ENCODE measurements at places on chromosomes 2 and 18.

- DNase-seq, result no peak
Observed at GRCh38 chr2:158725441-158725891, 69.7 kb upstream of the DAPL1 start.

- DNase-seq, result no peak
Observed at GRCh38 chr2:240433973-240434727, 1.3 kb upstream of the GPC1 start.

GRCh38 chr18:58862851-58863538 lies 1.7 kb upstream of the ZNF532 start:
- no peak for DNase-seq

- no peak for DNase-seq
Observed at GRCh38 chr2:182066400-182067087, 80.9 kb downstream of the PPP1R1C start.

- DNase-seq, result peak; percentile 56
Observed at GRCh38 chr2:25063876-25064660, 22.2 kb downstream of the EFR3B start.

DNA sequence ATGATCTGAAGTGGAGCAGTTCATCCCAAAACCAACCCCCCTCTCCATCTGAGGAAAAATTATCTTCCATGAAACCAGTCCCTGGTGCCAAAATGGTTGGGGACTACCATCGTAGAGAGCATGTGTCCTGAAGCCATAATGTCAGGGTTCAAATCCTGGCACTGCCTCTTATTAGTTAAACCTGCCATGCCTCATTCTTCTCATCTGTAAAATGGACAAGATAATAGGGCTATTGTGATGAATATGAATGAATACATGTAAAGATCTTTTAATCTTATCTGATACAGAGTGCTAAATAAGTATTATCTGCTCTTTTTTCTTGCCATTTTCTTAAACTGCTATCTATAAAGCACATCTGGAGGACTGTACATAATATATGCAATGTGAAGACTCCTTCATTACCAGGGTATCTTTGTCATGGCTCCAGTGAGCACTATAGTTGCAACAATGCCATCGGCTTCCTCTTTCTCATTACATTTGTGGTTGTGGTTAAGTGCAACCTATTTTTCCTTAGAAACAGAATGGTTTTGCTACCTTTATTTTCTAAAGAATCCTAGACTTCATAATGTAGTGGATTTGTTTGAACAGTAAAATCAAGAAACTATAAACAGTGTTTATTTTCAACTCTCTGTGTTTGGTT lies 27.0 kb downstream of the MFSD6 start:
- DNase-seq, result no peak

- peak; percentile 80 for DNase-seq
Observed at GRCh38 chr2:178414266-178415247, 36.4 kb downstream of the PRKRA start.

- no peak for DNase-seq
Observed at GRCh38 chr18:2471523-2471922, 99.8 kb downstream of the METTL4 start.

DNA sequence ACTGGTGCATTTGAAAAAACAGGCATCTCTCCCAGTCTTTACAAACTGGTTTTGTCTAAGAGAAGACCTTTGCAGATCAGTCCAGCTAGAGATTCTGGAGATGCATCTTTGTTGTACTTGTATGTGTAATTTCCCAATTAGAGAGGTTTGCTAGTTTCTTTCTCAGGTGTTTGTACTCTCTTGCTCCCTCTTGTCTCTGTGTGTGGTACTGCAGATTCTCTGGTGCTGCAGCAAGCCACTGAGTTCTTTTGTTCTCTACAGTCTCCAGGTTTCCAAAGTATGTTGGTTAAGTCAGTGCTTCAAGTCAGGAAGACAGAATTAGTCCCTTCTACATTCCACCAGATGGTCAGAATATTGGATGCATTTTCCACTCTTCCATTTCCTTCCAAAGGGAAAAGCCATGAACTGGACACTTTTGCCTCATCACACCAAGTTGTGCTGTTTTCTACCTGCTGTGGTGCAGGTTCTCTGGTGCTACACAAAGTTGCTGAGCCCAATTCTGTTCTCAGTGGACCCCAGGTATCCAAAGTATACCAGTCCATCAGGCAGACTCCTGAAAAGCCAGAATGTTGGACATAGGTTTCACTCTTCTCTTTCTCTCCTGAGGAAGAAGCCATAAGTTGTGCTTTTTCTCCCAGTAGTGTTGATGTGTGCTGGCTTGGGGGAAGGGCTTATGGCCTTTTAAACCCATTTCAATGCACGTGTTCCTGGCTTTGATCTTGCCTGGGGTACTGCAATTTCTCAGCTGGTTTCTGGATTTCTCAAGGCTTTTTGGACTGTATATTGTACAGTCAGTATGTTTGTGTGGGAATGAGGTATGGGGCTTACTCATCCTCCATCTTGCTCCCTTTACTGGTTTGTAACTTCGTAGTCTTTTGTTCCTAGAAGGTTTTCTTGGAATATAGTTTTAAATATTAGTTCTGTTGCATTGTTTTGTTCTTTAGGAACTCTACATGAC lies 29.8 kb downstream of the EPC2 start:
- DNase-seq, result no peak

GRCh38 chr2:170770606-170771420 lies 635 bp downstream of the ERICH2 start:
- peak; percentile 70 for DNase-seq

- DNase-seq, result no peak
Observed at GRCh38 chr18:42038936-42039335, 83.9 kb downstream of the PIK3C3 start.

DNA sequence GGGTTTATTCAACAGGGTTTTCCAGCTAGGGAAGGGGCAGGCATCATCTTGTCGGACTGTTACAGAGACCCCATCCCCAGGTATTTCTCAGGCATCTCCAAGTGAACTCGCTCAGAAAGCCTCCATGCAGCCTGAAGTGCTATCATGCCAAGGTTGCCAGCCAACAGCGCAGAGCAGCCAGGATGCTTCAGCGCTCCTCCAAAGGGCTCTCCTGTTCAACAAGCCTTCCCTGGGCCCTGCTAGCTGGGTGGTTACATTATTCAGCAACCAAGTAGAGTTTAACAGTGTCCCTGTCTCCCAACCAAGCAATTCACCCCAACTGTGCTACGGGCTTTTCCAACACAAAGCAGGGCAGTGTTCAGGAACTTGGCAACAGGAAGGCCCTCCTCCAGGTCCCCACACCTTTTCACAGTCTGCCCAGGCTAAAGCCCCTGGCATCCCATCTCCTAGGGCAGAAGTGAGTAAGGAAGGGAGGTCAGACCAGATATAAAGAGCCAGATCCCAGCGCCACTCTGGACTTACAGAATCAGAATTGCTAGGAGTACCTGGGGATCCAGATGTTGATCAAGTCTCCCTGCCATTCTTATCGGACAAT lies 52.9 kb downstream of the ZBTB7C start:
- DNase-seq, result no peak

GRCh38 chr2:122433123-122433754 lies 677.8 kb downstream of the TSN start:
- no peak for DNase-seq

GRCh38 chr2:109028277-109028676 lies 39.3 kb upstream of the EDAR start:
- no peak for DNase-seq

GRCh38 chr2:95023222-95023597 lies 2.3 kb upstream of the MAL start:
- DNase-seq, result no peak

DNA sequence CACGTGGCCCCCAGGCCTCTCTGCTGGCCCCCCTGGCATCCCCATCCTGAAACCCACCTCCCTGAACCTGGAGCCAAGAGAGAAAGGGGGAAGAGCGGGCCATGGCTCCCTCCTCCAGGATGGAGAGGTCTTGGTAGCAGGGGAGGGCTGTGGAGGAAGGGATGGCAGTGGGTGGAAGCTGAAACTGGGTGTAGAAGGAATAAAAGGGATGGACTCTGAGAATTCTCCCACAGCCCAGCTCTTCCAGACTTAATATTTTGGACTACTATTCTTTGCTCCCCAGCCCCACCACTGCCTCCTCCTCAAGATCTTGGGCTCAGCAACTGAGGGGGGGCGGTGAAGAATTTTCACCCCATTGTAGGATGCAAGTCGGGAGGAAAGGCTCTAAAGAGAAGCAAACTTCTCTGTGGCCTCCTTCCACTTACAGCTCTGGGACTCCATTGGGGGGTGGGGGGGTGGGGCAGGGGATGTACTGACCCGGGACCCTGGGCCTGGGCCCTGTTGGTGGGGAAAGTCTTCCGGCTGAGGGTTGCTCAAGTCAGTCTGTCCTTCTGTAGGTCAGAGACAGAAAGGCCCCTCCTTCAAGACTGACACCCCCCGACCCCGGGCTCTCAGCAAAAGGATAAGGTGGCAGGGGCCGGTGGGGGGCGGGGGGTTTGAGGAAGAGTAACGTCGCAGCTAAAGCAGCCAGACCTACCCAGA lies 501 bp downstream of the TNS1 start:
- no peak for DNase-seq

- no peak for DNase-seq
Observed at GRCh38 chr18:33014060-33014796, 241.4 kb upstream of the KLHL14 start.

GRCh38 chr2:226839951-226840350 lies 4.1 kb downstream of the RHBDD1 start:
- no peak for DNase-seq

- no peak for DNase-seq
Observed at GRCh38 chr2:162184359-162184758, 32.3 kb upstream of the GCG start.

GRCh38 chr2:128197059-128197458 lies 106.1 kb downstream of the UGGT1 start:
- DNase-seq, result no peak

DNA sequence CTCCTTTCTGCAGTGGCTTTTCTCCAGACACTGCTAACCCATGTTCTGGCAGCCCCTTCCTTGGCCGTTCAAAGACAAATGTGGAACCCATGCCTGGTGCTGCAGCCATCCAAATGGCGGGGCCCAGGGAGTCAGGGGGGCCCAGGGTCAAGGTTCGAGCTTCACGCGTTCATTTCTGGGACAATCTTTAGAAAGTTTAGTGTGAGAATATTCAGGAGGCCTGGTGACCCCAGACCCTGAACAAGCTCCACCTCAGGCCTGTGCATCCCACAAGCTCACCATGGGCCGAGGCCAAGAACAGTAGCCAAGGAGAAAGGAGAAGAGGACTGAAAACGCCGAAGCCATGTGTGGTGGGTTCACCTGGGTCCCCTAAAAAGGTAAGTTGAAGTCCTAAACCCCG lies 54.4 kb downstream of the ANKMY1 start:
- DNase-seq, result no peak

DNA sequence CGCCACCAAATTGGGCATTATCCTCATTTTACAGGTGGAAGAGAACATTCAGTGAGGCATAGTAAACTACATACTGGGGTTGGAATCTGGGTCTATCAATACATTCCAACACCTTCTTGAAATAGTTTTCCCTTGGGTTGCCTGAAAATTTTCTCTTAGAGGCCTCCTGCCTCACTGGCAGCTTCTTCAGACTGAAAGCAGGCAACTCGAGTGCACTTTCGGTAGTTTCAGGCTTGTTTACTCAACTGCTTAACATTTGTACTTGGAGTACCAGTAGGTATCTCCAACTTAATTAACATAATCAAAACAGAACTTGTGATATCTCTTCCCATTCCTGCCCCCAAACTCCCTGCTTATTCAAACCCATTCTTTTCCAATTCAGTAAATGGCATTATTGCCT lies 36.2 kb upstream of the C2orf74 start:
- DNase-seq, result no peak

DNA sequence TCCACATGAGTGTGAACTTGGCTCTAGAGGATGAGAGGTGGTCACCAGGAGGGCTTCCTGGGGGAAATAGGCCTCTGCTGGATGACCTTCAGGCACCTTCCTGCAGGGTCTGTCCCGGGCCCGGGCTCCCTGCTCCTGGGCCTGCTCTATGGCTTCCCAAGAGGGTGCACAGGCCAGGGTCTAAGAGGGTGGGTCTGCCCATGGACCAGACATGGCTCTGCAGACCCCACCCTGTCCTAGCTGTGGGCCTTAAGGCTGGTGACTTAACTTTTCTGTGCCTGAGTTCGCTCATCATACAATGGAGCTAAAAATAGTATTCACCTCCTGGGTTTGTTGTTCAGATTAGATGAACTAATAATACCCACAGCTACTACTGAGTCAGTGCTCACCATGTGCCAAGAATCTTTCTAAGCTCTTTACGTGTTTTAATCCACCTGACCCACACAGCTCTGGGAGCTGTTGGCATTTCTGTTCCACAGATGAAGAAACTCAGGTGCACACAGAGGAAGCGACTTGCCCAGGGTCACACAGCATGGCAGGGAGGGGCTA lies 14.4 kb downstream of the INHBB start:
- no peak for DNase-seq

GRCh38 chr2:24164416-24164973 lies 10.4 kb upstream of the FAM228A start:
- DNase-seq, result no peak

- DNase-seq, result no peak
Observed at GRCh38 chr2:241777170-241777685, 606 bp downstream of the GAL3ST2 start.

- no peak for DNase-seq
Observed at GRCh38 chr2:85534881-85535280, 4.1 kb upstream of the MAT2A start.

GRCh38 chr2:138787053-138787666 lies 7.0 kb upstream of the NXPH2 start:
- no peak for DNase-seq

DNA sequence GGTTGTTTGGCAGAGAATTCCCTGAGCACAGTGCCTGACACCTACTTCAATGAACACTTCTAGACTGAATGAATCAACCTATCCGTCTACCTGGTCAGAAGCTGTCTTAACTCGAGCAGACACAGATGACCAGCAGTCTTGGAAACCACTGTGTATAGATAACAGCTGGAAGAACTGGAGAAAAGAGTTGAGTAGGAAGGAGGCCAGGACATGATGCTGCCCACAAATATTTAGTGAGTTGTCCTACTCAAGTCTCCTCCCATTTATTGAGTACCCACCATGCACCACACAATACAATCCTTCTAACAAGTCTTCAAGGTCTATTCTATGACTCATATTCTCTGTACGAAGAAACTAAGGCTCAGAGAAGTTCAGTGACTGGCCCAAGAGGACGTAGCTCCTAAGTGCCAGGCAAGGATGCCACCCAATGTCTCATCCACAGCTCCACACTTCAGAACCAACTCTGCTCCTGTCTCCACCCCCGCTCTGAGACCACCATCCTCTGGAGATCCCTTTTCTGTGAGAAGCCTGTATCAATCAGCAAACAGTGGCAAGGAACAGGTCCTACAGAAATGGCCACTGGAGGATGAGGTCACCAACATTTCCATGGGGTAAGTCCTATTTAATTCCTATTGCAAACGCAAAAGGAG lies 62.2 kb downstream of the GALNT14 start:
- no peak for DNase-seq

DNA sequence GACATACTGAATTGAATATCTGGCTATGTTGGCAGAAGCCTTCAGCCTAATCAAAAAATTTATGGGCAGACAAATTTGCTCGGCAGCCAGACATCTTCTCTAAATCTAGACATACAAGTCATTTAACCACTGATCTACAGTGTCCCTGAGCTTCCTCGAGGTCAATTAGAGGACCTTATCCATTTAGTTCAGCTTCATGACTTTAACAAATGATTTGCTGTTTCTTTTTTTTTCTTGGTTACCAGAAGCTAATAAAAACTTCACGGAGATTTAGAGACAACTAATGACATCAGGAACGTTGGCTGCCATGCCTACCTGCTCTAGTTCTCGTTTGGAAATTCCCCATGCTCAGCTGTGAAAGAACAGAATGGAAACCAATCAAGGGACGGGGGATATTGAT lies 223.8 kb downstream of the BCL2 start:
- no peak for DNase-seq

- DNase-seq, result no peak
Observed at GRCh38 chr2:216206041-216206703, 97.0 kb downstream of the XRCC5 start.

All from hypothalamus (tissue), 51 donors.